AG04449 (cell line): ENCODE measurements at places on chromosomes 4 and X.

DNA sequence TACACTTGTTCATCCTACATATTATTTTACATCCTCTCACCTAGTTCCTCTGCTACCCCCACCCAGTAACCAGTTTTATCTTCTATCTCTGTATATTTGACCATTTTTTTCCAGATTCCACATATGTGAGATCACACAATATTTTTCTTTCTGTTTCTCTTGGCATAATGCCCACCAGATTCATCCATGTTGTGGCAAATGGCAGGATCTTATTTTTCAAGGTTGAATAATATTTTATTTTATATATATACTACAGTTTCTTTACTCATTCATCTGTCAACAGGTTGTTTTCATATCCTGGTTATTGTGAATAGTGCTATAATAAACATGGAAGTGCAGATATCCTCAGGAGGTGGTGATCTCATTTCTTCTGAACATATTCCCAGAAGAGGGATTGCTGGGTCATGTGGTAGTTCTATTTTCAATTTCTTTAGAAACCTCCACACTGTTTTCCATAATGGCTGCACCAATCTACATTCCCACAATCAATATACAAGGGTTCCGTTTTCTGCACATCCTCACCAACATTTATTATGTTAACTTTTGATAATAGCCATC, 48.2 kb downstream of the THAP9 start:
- DNase-seq, result no peak

DNA sequence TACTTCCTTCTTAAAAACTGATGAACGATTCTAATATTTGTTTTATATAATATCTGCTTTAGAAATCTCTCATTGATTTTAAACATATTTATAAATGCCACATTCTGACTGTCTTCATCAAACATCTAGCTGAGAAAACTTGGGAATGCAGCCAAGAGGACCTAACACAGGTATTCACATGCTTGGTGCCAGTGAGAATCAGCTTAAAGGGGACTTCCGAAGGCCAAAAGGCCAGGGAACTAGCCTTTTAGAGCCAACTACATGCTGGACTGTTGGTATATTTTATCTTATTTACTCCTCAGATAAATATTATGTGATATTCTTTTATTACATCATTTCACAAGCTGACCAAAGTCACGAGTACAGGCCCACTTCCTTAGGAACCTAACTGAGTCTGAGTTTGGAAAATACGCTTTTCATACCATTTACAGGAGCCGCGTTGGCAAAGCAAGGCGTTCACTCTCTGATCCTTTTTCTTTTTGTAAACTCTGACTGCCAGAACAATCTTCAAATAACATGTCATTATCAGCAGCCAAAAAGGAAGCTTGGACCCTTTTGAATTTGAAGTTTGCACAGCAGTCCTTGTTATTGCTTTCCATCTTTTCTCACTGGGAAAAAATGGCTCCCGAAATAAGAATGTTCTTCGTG, 41.1 kb upstream of the PDLIM3 start:
- DNase-seq, result no peak

DNA sequence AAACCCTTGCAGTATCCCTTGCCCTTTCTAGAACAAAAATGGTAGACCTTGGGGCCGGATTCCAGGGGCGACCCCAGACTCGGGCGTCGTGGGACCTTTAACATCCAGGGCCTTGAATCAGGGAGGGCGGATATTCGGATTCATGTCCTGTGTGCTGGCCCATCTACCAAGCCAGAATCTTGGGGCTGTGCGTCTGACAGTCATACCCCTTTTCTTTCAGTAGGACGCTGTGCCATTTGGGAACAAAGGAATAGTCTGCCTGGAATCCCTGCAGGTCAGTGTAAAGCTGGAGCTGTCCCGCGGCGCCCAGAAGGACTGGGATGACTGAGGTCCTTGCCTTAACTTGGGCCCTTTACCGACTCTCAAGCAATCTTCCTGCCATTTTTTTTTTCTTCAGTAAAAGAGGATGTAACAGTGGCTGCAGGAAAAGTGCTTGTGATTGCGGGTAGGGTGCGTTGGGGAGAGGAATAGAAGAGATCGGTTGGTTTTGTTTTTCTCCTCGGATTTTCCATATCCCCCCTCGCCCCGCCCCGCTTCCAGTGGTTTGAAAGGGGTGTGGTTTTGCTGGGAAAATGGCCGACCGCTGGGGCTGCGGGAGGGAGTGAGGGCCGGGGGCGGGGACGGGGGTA, 518 bp downstream of the ARMCX1 start:
- DNase-seq, result no peak

DNA sequence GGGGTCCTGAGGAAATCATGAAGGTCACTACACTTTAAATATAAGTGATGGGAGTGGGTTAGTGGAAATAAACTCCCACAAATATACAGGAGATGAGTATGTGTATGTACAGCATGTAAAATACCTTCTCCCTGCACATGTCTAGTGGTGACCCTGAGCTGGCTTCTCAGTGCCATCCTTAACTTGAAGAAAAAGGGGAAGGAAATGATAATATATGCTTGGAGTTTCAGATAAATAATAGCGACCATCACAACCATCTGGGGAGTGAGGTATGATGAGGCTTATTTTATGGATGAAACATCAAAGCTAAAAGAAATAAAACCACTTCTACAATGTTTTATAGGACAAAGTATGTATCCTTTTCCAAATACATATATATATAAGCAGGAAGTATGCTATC, 41.0 kb upstream of the SORBS2 start:
- DNase-seq, result no peak
